Caki2 (cell line): ENCODE measurements at places on chromosomes 3 and 15.

DNA sequence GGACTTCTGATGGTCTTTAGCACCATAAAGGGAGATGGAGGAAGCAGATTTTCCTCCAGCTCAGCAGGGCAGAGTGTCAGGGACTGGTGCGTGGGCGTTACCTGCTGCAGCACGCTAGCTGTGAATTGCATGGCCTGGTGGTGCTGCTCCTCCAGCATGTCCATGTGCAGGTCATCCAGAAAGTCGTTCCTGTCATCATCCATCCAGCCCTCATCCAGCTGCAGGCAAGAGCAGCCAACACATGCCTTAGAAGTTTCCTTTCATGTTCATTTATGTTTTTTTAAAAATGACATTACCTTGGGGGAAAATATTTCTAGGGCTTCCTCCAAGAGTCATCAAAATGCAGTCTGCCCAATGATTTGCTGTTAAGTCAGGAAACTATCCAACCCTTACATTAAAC, 239.2 kb downstream of the PDZRN3 start:
- no peak for DNase-seq

DNA sequence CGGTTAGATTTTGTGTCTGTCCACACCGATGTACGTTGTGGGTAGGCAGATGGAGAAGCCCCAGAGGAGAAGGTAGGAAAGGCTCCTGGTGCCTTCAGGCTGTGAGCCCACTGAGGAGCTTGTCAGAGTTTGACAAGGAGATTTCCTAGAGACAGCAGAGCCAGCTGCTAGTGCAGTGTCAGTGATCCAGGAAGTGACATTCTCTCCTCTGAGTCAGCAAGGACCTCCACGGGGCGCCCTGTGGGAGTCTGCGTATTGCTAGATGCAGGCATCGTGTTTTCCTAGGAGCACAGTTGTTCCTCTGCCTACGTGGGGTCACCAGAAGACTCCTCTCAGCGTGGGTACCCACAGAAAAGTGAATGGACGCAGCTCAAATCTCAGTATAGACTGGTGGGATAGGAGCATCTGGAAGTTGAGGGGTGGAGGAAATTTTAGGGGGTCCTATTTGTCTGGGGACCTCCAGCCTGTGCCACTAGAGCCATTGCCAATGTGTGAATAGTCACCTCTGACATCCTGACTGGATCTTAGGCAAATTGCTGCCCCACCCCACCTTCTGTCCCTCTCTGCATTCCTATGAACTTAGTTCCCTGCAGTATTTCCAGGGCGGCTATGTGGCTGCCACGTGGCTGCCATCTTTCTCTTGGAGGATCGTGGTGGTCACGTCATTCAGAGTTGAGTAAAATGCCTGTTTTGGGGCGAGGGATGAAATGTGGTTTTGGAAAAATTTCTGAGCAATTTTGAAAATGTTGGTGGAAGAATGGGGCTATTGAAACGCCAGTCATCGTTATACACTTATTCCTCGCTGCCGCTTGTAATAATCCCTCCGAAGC, 84.8 kb upstream of the KLHL25 start:
- DNase-seq, result no peak

DNA sequence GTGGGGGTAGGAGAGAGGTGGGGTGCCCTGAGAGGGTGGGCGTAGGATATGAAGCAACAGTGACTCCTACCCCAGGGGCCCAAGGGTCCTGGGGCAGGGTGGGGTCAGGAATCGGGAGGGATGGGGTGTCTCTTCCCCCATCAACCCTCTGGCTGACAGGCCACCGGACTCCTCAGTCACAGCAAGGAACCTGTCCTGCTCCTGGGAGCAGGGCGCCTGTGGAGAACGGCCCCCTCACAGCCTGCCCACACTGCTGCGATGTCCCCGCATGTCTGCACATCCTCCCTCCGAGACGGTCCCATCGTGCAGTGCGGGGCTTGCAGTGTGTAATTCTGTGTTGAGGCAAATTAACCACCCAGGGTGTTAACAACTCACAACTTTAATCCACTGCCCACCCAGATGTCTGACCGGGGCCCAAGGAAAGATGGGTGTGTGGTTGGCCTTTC, 2.7 kb downstream of the TM4SF19 start:
- DNase-seq, result no peak

DNA sequence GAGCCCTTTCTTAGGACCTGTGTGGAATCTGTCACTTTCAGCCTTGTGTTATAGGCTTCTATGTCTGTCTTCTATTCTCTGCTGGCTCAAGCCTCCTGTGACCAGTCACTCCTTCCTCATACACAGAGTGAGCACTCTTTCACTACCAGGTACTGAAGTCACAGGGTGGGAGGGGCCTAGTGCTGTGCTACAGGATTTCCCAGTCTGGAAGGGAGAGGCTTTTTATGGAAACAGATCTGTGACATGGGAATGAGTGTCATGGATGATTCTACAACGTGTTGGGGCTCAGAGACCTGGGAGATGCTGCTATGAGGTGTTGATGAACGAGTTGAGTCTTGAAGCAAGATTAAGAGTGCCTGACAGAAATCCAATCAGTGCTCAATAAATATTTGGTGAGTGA, 100.5 kb downstream of the PDCD6IP start:
- no peak for DNase-seq

DNA sequence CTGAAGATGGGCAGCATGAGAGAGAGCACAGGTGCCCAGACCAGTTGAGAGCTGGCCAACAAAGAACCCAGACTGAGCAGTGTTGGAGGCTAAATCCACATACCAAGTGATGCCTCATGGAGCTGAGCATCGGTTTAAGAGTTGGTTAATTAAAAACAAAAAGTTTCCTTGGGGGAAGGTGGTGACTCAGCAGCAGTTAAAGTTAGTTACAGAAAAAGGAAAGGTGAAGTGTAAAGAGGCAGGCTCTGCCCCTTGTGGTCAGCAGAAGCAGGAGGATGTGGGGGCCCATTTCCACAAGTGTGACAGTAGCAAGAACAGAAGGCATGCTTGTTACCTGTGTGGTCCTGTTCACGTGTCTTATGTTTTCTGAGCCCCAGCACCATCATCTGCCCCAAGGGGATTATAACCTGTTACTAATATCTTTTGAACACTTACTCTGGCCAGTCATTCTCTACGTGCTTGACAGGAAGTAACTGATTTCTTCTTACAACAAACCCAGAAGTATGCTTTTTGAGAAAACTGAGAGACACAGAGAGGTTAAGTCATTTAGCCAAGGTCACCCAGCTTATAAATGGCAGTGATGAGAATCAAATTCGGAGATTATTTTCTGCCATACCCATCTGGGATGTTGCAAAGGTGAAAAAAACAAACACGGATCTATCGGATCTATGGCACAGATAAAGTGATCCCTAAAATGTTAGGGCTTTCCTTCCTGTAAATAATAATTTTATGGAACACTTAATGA, 91.0 kb downstream of the EPHB1 start:
- peak; percentile 91 for DNase-seq

- no peak for DNase-seq
Measured at GRCh38 chr3:177110386-177110785, 86.9 kb downstream of the TBL1XR1 start.

- DNase-seq, result no peak
Measured at GRCh38 chr15:77291107-77291506, 128.8 kb downstream of the PEAK1 start.

GRCh38 chr3:158111861-158112260, 2.0 kb downstream of the RSRC1 start:
- DNase-seq, result no peak

- DNase-seq, result no peak
Measured at GRCh38 chr3:102189541-102189940, 245.3 kb upstream of the ZPLD1 start.

- DNase-seq, result no peak
Measured at GRCh38 chr3:113536627-113537101, 4.3 kb downstream of the SIDT1 start.

DNA sequence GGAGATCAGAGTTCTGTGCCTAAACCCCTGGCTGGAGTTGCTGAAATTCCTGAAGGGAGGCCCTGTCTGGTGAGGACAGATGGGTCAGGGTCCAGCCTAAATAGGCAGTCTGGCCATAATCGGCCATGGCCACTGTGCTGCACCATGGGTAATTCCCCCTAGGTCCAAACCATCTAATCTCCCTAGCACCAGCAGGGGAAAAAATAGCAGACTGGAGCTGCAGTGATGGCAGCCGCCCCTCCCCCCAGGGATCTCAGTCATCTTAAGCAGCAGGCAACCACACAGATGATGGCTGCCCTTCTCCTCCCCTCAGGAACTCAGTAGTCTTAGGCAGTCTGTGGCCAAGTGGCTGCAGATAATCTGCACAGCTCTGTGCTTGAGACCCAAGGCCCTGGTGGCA, 68.4 kb upstream of the CD96 start:
- DNase-seq, result no peak

DNA sequence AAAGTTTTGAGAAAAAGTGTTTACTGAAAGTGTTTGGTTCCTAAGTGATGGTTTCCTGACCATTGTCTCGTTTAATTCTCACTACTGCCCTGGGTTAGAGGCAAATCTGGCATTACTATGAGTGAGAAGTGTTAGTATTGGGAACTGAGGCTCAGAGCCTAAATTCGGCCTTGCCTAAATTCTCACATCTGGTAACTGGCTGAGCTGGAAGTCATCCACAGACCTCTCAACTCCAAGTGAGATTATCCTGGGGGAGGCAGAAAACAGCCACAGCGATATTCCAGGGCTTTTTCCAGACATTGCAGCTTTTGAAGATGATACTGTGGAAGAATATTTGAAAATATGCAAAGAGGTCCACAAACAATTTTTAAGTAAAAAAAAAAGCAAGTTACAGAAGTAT, 85.1 kb upstream of the TRA2B start:
- DNase-seq, result no peak

GRCh38 chr3:105844704-105845103, 24.1 kb downstream of the CBLB start:
- no peak for DNase-seq

- DNase-seq, result no peak
Measured at GRCh38 chr3:23365066-23365465, 161.9 kb downstream of the UBE2E2 start.

GRCh38 chr3:97910931-97911351, 61.3 kb downstream of the RIOX2 start:
- no peak for DNase-seq

DNA sequence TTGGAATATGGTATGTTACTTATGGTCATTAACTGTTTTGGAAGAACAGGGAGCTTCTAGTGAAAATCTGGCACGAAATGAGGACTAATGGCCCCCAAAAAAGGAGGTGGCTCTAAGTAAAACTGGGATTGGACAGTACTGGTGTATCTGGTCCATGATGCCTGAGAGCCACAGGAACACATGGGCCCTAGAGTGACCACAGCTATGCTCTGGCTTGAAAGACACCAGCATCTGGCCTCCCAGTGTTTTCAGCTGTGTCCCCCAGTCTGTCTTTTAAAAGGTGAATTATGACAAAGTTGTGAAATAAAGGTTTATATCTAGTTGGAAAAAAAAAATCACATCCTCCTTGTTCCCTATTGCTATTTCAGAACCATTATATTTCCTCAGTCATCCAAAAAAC, 64.5 kb downstream of the GSK3B start:
- no peak for DNase-seq

DNA sequence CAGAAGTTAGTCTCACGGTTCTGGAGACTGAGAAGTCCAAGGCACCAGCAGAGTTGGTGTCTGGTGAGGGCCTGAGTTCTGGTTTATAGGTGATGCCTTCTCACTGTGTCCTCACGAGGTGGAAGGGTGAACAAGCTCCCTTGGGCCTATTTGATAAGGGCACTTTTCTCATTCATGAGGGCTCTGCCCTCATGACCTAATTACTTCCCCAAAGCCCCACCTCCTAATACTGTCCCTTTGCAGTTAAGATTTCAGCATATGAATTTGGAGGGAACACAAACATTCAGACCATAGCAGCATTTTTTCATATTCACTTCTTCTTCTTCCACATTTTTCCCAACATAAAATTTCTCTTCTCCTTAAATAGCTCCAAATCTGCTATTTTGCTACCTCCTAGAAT, 41.5 kb downstream of the TMEM41A start:
- no peak for DNase-seq

- DNase-seq, result no peak
Measured at GRCh38 chr3:9715136-9715535, 11.5 kb downstream of the CPNE9 start.

- DNase-seq, result no peak
Measured at GRCh38 chr3:126376444-126376843, 18.3 kb upstream of the CFAP100 start.

GRCh38 chr15:33460166-33460805, 149.5 kb downstream of the RYR3 start:
- DNase-seq, result no peak

GRCh38 chr15:65962187-65962586, 92.9 kb downstream of the RAB11A start:
- no peak for DNase-seq

GRCh38 chr3:94259291-94259690, 196.4 kb downstream of the NSUN3 start:
- no peak for DNase-seq

DNA sequence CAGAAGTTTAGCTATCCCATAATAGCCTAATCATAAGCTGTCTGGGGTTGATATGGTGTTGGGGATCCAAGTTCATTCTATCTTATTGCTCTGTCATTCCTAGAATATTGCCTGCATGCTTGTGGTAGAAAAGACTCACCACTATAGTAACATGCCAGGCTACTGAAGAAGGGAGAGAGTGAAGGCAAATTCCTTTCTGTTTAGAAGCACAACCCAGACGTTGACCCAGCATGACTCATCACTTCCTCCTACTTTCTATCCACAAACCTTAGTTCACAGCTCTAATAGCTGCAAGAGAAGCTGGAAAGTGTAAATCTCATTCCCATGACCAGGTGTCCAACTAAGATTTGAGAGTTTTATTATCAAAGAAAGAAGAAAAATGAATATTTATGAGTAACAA, 57.8 kb upstream of the NMD3 start:
- peak; percentile 83 for DNase-seq

DNA sequence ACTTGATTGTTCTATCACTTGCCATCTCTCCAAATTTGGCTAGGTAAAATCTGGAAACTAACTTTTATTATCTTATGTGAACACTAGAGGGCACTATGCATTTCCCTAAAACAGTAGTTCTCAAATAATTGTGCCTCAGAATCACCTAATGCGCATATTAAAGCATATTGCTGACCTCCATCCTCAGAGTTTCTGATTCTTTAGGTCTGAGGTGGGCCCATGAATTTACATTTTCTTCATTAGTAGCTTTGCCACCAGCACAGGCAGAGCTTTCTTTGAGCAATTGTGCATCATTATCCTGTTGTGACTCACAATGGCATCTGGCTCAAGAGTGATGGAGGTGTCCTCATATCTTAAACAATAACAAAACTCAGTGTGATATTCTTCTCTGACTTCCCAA, 17.5 kb upstream of the BCHE start:
- peak; percentile 39 for DNase-seq

GRCh38 chr3:114411811-114412803, 118.3 kb downstream of the TIGIT start:
- DNase-seq, result peak; percentile 13

- DNase-seq, result no peak
Measured at GRCh38 chr15:101179341-101180153, 72.3 kb downstream of the CHSY1 start.

DNA sequence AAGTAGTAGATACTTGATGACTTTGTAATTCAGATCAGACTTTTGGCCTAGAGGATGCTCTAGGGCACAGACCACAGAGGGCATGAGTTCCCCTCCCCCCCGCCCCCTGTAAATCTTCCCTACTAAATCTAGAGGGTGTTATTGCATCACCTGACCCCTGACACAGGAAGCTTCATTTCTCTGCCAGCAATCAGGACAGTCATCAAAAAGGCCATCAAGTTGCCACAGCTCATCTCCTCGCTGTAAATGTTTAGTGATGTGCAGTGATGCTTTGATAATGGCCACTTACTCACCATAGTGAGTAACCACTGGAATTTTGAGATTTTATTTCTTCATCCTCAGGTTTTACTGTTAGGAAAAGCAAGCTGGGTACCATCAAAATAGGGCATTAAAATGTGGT, 289.2 kb upstream of the CHRM5 start:
- peak; percentile 84 for DNase-seq
